ENCODE measurements at places on chromosomes 7 and 10. TPM values are rescaled to one million over a fixed set of nuclear protein-coding genes. Genes with fewer than 3 reads are reported as not detected.

DNA sequence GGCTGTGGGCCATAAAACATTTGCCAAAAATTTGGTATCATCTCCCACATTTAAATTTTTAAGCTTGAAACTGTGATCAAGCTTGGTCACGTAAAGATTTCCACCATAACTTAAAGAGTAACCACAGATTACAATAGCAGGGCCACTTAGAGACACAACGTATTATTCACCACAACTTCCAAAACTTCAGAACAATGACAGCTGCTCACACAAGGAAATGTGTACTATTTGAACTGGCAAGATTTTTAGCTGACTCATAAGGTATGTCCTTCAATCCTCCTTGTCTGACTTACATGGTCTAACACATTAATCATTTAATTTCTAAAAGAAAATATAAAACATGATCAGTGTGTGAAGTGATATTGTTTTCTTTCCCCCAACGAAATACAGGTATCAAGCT lies 234.5 kb downstream of the PARD3 start:
- no peak for DNase-seq

DNA sequence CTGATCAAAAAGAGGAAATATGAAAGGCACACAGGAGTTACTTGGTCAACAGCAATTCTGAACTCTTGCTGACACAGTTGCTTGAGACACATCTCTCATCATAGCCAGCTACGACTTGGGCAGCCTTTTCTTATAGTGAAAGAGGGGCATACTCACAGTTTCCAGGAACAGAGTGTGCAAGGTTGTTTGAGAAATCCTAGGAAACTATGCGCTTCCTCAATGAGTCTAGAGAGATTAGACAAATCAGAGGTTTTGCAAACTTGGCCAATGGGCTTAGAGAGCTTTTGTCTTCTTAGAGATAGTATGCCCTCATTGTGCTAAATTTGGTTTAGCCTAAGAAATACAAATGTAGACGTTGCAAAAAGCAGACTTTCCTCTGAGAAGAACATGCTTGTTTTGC lies 370.4 kb downstream of the HGF start:
- DNase-seq, result no peak

DNA sequence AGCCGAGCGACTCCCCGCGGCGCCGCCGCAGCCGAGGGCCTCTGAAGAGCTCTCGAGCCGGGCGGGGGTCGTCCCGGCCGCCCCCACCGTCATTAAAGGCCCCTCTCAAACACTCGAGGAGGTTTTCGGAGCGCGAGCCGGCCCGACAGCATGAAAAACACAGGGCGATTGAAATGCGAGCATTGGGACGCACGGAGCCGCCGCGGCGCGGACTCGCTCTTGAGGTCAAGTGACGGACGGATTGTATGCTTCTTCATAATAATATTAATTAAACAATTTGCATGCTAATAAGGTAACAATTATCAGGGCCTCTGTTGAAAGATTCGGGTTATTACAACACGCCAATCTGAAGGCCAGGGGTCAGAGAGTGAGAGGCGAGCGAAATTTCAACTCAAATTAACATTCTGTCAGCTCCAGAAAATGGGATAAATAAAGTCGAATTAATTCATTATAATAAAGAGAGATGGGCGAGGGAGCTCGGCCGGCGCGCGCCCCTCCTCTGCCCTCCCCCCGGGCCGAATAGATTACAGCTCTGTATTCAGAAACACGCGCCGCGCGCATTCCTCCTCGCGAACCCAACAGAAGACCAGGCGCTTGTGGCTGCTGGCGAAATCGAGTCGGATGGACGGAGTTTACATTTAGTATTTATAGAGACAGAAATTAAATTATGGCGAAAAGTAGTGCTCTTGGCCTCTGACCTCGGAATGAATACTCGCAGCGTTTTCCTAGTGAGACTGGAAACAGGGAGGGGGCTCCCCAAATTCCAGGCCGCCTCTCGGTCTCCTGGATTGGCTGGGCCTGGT lies 2.1 kb upstream of the UNCX start:
- no peak for DNase-seq

GRCh38 chr10:16606421-16606820 lies 84.7 kb upstream of the C1QL3 start:
- DNase-seq, result no peak

DNA sequence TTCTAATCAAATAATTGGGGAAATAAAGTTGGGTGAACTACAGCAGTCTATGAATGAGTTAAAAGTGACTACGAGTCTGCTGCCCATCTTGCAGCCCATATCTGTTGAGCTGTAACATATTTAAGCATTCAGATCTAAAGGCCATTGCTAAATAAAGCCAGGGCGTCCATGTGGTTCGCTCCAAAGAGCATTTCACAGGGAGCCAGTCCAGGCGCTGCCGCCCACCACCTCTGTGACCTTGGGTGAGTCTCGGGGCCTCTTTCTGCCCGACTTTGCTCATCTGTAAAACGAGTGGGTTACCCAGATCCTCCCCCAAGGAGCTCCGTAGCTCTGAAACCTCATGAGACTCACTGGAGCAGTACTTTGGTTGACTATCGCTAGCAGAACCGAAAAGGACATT lies 223.1 kb downstream of the CUX1 start:
- DNase-seq, result no peak

GRCh38 chr10:112227331-112227987 lies 43.9 kb upstream of the GPAM start:
- DNase-seq, result no peak

Gene OR9A2
- not detected for total RNA-seq

Gene ANKRD16
- total RNA-seq, result 1.9 TPM

GRCh38 chr10:101708073-101708472 lies 13.1 kb upstream of the FBXW4 start:
- DNase-seq, result no peak

Gene GCK
- 21.0 TPM for total RNA-seq

- DNase-seq, result no peak
These were observed 82.0 kb downstream of the FOXL3 start for GRCh38 chr7:371779-372545.

DNA sequence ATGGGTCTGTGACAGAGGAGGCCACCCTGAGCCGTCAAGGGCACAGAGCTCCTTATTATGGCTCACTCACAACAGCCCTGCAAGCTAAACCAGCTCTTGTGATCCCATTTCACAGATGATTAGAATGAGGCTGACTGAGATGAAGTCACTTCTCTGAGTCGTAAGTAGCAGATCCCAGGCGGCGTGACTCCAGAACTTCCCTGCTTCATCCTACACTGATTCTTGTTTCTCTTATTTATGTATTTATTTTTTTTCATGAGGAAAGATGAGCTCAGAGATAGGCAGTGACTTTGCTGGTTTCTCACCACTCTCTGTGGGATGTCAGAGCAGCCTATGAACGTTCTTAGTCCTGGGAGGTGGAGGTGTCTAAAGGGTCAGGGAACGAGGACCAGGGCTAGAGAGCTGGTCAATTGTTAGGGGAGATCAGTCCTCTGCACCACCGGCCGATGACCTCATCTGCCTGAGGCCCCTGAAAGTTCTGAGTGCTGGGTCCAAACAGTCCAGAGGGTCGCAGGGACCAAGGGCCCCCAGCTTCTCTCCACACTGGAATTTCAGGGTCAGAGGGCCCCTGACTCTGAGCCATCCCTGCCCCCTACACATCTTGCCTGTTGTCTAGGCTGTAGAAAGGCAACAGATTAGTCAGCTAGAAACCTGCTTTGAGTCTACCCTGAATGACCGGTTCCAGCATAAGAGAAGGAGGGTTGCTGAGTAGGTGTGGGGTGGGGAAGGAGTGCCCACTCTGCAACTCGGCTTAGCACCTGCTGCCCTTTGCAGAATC lies 17.9 kb downstream of the CLRN3 start:
- DNase-seq, result no peak

DNA sequence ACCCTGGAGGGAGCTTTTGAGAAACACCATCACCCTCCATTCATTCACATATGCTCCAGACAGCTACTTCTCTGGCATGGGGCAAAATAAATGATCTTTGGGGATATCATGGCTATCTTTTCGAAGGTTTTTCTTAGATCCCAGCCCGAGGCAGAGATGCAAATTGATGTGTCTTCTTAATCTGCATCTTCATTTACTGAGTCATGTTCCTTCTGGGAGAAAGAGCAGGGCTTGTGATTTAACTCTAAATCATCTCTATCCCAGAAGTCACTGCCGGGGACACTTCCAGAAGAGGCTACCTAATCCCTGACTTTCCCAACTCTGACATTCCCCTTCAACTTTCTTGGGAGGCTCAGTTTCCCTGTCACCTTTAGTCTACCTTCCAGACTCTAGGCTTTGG lies 90.1 kb downstream of the SORCS3 start:
- DNase-seq, result no peak

DNA sequence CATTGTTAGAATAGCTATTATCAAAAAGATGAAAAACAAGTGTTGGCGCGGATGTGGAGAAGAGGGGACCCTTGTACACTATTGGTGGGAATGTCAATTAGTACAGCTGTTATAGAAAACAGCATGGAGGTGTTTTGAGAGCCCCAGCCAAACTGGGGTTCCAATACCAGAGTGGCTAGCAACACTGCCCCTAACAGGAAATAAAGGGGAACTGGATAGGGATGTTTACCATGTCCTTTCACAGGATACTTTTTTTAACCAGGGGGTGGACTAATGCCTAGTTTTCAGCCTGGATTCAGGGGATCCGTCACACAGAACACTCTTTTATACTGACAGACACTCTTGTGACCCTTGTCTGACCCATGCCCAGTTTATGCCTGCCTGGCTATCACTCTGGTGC lies 6.9 kb upstream of the GSTK1 start:
- DNase-seq, result no peak

GRCh38 chr10:78570633-78571235 lies 498.0 kb upstream of the ZMIZ1 start:
- DNase-seq, result no peak

GRCh38 chr7:7251742-7252141 lies 69.4 kb downstream of the C1GALT1 start:
- DNase-seq, result no peak

- DNase-seq, result no peak
These were observed 95.8 kb downstream of the SEMA3D start for GRCh38 chr7:85090919-85091564.

Gene KCP
- not detected for total RNA-seq

Gene THSD7A
- total RNA-seq, result 0.85 TPM

DNA sequence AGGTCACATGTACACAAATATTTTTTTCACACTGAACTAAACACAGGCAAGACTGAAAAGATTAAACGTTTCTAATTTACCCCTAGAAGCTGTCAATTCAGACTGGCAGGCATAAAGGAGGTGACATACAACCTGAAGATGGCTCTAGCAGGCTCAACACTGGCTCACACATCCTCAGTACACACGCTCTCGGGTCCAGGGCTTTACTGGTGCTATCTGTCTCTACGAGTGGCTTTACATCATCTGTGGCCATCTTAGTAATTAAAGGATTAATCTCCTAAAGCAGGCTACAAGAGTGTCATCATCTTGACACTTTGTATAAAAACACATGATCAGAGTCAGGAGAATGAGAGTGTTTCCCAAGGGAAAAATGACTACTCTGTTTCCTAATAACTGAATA lies 57.3 kb downstream of the COPG2 start:
- DNase-seq, result no peak

DNA sequence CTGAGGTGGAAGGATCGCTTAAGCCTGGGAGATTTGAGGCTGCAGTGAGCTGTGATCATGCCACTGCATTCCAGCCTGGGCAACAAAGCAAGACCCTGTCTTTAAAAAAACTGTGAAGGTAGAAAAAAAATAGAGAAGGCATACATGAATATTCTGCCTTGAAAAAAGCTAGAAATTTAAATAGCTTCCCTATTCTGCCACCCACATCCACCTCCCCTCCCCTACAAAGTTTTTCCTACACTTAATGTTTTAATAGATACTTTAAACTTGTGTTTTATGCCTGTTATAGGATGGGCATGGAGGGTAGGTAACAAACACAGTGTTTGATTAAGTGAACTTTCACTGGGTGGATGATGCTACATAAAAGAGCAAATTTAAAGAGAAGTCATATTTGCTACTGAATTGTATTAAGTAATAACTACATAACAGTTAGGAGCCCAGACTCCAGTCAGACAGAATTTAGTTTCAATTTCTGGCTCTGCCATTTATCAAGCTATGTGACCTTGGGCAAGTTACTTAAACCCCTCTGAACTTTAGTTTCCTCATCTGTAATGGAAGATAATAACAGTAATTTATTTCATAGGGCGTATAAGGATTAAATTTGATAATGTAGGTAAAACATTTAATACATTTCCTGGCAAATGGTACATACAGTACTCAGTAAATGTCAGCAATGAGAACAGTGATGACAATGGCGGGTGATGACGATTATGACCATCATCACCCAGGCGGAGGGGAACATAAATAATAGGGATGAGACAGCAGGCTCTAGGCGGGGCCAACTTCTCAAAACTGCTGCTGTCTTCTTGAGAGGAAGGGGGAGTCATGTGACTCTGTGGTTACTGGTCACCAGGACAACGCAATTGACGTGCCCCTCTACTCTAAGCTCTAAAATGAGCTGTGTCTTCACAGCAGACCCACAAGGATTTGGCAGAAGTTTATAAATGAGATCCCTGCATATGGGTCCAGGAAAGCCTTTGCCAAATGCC lies 15.8 kb downstream of the DNMBP start:
- DNase-seq, result peak; percentile 77
